ENCODE measurements at places on chromosomes 7 and 10. TPM values are rescaled to one million over a fixed set of nuclear protein-coding genes. Genes with fewer than 3 reads are reported as not detected.

- no peak for DNase-seq
These were observed 310.4 kb downstream of the HGF start for GRCh38 chr7:81459485-81459884.

GRCh38 chr7:156791241-156791640 is 101.7 kb downstream of the LMBR1 start:
- DNase-seq = no peak

The CFAP70 gene
- total RNA-seq = 2.0 TPM

The NYAP1 gene
- total RNA-seq = 0.38 TPM
